Ureter (tissue), 1 donor: ENCODE measurements at places on chromosomes 5 and 9. TPM values are rescaled to one million over a fixed set of nuclear protein-coding genes. Genes with fewer than 3 reads are reported as not detected.

ANKRD55 gene
- 0.34 TPM for total RNA-seq

PTRH1 gene
- 12.5 TPM for total RNA-seq

ASS1 gene
- 271 TPM for total RNA-seq

TSSK1B gene
- 2.1 TPM for total RNA-seq

TXNDC8 gene
- total RNA-seq: not detected

DNA sequence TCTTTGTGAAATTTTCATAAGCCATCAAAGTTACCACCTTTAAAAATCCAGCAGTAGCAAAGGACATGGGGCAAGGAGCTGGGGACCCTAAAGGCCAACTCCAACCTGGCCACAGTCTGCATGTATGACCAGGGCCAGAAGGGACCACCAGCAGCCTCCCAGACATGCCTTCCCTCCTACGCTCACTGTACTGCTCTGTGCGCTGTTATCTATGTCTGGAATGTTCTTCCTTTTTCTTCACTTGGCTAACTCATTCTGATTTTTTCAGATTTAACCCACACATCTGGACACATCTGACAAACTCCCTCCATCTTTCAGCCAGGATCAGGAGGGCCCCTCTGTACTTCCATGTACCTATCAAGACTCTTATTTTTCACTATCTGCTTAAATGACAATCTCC, 47.6 kb upstream of the TRAF1 start:
- no peak for DNase-seq

DNA sequence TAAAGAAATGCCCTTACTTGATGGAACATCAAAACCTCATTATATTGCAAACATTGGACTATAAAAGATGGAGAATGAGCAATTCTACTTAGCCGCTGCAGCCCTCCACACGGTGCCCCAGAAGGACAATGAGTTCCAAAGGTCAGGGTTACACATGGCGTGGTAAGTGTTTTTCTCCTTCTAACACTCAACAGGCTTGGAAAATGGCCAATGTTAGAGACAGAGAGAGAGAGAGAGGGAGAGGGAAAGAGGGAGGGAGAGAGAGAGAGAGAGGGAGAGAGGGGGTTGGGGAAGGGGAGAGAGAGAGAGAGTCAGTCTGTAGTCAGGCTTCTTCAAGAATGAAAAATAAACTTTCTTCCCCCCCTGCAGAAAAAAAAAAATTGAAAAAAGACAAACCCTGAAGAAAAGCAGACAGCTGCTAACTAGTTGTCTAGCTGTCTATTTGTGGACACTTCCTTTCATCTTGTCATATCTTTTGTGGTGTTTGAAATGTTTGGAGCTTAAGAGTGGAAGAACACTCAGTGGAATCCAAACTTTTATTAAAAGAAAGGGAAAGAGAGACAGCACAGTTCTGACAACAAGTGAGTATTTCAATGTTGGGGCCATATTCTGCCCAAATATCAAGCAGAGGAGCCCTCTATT, 324.8 kb downstream of the TMEM38B start:
- DNase-seq: no peak

DNA sequence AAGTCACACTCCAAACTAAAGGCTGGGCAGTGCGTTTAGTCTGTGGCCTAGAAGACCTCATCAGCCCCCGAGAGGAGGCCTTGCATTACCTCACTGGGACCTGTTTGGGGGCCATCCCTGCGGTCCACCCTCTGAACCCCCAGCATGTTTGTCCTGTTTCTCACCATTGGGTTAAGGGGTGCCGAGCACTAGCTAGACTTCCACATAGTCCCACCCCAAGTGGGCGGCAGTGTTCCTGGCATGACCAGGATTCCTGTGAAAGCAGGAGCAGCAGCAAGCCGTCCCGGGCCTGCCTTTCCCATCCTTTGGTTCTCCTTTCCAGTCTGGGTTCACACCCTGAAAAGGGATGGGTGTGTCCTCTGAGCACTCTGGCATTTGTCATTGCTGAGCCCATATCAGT, 26.6 kb upstream of the SAP30L start:
- no peak for DNase-seq

DNA sequence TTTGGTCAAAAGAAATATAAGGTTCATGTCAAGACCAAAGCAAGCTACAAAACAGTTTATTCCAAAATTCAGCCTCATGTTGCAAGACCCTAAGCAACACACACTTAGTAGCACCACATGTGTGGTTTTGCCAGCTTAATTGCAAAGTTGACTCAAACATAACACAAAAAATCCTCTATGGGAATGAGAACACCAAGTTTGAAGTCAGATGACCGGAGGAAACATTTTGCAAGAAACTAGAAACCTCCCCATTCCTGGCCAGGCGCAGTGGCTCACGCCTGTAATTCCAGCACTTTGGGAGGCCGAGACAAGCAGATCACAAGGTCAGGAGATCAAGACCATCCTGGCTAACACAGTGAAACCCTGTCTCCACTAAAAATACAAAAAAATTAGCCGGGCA, 261.8 kb downstream of the EBF1 start:
- no peak for DNase-seq

DNA sequence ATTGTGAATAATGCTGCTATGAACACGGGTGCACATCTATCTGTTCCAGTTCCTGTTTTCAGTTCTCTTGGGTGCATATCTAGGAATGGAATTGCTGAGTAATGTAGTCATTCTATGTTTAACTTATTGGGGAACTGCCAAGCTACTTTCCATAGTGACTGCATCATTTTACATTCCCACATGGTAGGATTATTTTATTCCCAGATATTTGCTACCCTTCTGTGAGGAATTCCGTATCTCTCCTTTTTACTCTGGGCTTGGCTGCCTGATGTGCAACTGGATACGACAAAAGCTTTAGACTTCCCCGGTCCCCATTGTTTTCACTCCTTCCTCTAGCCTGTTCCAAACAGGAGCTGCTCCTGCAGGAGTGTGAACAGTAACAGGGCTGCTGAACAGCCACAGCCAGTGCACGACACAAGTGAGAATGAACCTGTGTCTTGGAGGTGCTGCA, 7.2 kb downstream of the TAS2R1 start:
- no peak for DNase-seq

DNA sequence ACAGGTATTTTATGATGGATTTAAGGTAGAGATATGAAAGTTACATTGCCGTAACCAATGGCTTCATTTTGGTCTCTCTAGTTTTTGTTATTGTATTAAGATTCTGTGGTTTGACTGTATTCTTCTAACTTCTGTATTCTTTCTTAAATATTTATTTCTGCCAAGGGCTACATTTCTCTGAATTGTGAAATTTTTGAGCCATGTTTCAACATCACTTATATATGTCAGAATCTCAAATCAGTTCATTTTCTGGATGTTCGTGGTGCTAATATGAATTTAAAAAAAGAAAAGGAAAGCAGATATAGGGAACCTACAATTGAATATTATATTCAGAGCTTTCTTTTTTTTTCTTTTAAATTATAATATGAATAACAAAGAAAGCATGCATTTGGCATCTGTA, 142.7 kb downstream of the ANXA1 start:
- no peak for DNase-seq

GRCh38 chr9:34659592-34660253, 2.7 kb downstream of the CCL27 start:
- DNase-seq: no peak

- DNase-seq: no peak
Observed at GRCh38 chr9:116452634-116453033, 234.5 kb upstream of the TRIM32 start.

DNA sequence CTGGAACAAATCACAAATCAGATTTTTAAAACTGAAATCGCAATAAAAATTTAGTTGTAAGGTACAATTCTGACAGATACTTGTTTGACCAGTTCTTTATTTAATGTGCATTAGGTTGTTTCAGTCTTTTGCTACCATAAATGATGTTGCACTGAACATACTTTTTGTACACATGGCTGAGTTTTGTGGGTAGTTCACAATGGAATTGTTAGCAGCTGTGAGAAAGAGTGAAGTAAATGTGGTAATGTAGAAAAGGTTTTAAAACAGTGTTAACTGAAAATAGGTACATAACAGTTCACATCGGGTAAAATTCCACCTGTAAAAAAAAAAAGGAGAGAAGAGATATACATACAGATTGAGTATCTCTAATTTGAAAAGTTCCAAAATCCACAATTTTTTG, 25.6 kb downstream of the MRPS27 start:
- DNase-seq: no peak

- DNase-seq: no peak
Observed at GRCh38 chr5:152113401-152113800, 188.8 kb upstream of the GLRA1 start.

- DNase-seq: no peak
Observed at GRCh38 chr5:139930406-139930805, 112.7 kb downstream of the NRG2 start.

DNA sequence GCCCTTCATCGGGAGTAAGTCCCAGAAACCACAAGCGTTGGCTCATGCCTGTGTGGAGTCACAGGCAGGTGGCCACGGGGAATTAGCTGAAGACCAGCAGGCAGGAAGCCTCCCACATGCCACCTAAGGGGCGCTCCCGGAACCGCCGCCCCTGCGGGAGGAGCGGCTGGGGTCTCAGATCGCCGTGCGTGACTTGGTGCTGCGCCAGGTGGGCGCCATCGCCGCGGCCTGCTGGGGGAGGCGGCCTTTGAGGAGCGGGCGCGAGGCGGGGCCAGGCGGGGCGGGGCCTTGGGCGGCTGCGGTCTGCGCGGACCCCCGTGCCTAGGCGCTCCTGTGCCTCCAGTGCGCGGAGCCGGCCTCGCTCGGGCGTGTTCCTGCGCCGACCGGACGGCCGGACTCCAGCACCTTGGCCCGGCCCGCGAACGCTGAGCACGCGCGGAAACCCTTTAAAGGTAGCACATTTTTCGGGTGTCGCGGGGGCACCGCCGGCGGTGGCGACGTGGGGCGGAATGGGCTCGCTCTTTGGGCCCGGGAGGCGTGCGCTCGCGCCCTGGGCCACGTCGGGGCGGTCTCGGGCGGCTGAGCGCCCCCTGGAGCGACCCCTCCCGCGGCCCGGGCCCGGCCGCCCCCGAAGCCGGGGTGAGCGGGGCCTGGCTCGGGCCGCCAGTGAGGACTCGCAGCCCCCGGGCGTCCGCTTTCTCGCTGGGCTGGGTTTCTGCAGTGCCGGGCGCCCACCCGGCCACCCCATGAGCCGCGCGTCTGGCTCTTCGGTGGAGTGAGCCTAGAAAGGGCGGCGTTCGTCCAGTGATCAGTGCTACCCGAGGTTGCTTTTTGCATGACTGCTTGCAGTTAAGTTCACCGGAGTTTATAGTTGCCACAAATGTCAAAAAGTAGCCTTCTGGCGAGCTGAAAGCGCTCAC, 24.5 kb downstream of the LECT2 start:
- DNase-seq: no peak

GRCh38 chr9:2962471-2963172, 118.7 kb upstream of the PUM3 start:
- DNase-seq: no peak

GRCh38 chr5:449151-449550, 6.2 kb downstream of the EXOC3 start:
- no peak for DNase-seq

- no peak for DNase-seq
Observed at GRCh38 chr5:113163328-113163727, 186.7 kb downstream of the DCP2 start.
